Suprapubic skin (tissue), 4 donors: ENCODE measurements at places on chromosomes 7 and 10.

DNA sequence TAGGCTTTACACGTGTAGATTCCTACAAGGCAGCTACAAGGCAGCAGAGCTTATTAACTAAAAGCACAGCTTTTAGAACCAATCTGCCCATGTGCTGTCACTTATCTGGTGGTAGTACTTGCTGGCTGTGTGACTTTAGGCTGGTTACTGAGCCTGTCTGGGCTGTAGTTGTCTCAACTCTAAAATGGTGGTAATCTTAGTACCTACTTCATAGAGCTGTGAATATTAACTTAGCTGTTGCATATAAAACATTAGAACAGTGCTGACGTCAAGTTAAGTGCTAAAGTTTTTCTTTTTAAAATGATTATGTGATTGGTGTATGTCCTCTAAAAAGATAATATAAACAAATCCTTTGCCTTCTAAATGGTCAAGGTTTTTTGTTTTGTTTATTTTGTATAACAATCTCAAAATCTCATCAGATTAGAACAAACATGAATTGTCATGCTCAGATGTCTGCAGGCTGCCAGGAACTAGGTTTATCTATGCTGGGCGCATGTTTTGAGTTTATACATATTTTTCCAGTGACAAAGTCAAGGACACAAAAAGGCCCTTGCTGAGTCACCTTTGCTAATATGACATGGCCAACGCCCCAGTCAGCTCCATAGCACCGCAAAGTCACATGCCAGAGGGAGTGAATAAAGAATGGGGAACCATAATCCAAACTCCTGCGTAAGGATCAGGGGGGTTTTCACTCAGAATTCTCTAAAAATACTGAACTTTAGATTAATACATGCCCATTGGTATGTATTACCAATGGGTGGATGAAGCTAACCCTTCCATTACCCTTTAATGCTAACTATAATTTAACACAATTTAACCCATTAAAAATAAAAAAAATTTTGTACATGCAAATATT lies 39.8 kb upstream of the ARL4A start:
- DNase-seq: no peak

- DNase-seq: no peak
Observed at GRCh38 chr7:7077945-7078344, 104.4 kb upstream of the C1GALT1 start.

DNA sequence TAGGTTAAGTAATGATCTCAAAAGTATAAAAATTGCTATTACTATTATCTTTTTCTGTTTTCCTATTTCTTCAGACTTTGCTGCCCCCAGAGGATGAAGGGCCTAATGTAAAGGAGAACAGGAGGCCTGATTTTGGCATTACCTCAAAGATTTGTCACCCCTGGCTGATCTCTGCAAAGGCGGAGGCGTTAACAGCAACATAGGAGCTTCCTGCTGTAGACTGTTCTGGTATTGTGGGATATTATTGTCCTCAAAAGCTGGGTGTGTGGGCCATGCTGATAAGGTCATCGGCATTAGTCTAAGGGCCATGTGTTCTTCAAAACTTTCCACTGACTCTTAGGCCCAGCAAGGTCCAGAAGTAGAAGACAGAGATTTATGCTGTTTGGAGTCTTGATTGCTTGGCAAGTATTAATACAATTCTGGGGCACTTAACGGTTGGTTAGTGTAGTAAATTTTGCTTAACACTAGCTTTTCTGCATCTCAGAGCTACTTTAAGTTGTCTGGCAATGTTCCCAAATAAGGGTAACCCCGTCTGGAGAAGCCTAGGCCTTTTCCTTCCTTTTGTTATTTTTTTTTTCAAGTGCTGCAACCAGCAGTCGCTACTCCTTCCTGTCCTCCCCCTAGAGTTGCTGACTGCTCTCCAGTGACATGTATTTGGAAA lies 14.0 kb upstream of the ENTPD1 start:
- DNase-seq: no peak

GRCh38 chr7:44157116-44158080 lies 16.3 kb upstream of the MYL7 start:
- no peak for DNase-seq

DNA sequence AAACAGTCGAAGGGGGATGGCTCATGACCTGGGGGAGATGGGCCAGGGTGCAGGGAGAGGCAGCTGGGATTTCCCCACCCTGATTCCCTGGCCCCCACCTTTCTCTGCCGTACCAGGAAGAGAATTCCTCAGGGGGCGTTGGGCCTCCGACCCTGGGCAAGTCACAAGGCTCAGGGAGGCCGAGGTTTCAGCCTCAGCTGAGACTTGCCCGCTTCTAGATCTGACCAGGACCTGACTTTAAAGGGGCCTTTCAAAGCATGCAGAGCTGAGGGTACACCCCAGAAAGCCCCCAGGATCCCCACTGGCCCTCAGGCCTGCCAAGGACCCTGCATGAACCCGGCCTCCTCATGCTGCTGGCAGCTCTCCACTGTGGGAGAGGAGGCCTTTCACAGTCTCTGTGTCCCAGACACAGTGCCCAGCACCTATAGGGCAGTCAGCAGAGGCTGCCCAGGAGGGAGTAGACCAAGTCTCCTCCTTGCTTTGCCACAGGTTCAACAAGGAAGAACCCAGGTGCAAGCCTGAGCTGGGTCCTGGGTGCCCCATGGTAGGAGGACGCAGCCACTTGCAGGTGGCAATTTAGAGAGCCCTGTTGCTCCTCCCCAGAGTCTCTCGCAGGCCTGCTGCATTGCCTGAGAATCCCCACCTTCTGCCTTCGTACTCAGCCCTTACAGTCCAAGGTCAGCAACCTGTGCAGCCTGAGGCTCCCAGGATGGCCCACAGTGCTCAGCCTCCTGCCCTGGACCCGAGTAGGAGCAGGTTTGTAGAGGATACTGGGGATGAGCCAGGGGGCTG lies 89.3 kb downstream of the CHST15 start:
- peak; percentile 75 for DNase-seq

- DNase-seq: no peak
Observed at GRCh38 chr10:13930120-13930519, 343.4 kb downstream of the PRPF18 start.
